DMS 273 treated with DMSO at 0.1 percent for 48 hours (cell line): ENCODE measurements at places on chromosomes 6 and 20.

GRCh38 chr6:166057431-166057830 is 110.2 kb downstream of the TBXT start:
- DNase-seq: no peak

- no peak for DNase-seq
Measured at GRCh38 chr6:36333171-36333895, 3.4 kb downstream of the BNIP5 start.

DNA sequence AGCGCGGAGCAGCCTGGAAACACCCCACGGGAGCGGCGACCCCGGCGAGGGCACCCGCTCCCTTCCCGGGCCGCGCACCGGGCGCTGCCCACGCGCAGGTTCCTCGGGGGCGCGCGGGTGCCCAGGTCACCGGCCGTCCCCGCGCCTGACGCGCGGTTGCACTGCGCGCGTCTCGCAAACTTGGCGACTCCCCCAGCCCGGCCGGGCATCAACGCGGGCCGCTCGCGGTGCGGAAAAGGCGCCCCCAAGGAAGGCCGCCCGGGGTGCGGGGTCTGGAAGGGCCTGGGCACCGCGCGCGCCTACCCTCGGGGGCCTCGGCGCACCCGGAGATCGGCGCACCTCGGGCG is 555 bp upstream of the ZBTB46 start:
- DNase-seq: no peak

DNA sequence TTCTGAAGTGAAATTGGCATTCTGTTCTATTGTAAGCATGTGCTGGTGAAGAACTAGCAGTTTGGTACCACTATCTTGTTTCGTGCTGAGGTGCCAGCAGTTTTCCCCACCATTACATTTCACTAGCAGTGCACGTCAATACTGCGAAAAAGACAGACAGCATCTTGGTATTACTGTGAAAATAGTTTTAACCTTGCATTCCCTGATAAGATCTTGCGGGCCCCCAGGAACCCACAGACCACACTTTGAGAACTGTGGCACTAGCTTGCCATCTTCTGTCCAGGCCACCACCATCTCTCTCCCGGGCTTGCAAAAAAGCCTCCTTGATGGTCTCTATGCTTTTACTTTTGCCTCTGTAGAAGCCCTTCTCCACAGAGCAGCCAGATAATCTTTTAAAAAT is 185.7 kb downstream of the BACH2 start:
- no peak for DNase-seq

GRCh38 chr6:146887447-146888077 is 288.8 kb downstream of the ADGB start:
- DNase-seq: no peak
